ENCODE measurements at places on chromosomes 1 and 21.

DNA sequence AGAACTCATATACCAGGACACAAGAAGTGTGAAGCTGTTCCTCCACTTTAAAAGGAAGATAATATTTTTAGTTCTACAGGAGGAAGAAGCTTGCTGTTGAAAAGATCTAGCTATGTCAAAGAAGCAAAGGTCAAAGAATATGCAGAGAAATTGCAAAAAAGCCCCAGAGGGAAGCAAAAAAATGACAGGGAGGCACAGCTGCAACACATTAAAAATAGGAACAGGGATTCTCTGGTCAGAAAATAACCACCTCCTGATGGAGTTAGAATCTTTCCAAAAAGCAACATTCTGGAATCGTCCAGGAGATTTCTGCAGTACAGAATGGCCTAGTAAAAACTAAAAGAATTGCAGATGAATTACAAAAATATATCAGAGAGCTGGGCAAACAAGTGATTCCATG is 238.9 kb upstream of the PRMT6 start:
- DNase-seq = no peak

- DNase-seq = no peak
These were observed 253.2 kb downstream of the GRIK3 start for GRCh38 chr1:36781098-36781497.

- DNase-seq = no peak
These were observed 769 bp downstream of the GPSM2 start for GRCh38 chr1:108877348-108878159.

GRCh38 chr1:220691053-220691684 is 1.0 kb downstream of the C1orf115 start:
- DNase-seq = no peak

GRCh38 chr1:109133815-109134214 is 19.9 kb downstream of the ELAPOR1 start:
- peak; percentile 88 for DNase-seq

DNA sequence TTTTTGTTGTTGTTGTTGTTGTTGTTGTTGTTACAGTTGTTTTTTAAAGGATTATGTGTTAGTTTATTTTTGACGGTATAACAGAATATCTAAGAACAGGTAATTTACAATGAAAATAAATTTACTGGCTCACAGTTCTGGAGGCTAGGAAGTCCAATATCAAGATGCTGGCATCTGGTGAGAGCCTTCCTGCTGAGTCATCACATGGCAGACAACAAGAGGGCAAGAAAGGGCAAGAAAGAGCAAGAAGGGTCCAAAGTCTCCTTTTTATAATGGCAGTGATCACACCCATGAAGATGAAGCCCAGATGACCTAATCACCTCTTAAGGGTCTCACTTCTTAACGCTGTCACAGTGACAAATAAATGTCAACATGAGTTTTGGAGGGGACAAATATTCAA is 142.1 kb downstream of the NEGR1 start:
- DNase-seq = no peak

DNA sequence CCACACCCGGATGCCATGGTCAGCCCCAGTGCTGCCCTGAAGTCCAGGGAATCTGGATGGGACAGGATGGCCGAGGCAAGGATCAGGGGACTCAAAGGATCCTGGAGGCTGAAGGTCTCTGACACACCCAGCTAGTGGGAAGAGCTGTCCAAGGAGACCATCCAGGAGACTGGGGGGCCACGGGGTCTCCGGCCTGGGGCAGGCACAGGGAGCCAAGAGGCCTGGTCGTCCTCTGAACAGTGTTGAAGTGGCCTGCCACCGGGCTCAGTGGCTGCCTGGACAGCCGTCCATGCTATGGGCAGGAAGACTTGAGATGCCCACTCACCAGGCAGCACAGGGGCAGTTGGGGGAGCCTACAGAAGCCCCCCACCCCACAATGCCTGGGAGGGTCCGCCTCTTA is 41.9 kb downstream of the MEGF6 start:
- no peak for DNase-seq
